Right forelimb (tissue), 1 donor: ENCODE measurements at places on chromosomes 2 and 18.
A peak's percentile ranks its signal among the peaks of the same experiment; 100 is the strongest.

- peak; percentile 67 for DNase-seq
These were observed 125.5 kb upstream of the REV1 start for GRCh38 chr2:99615247-99615771.

DNA sequence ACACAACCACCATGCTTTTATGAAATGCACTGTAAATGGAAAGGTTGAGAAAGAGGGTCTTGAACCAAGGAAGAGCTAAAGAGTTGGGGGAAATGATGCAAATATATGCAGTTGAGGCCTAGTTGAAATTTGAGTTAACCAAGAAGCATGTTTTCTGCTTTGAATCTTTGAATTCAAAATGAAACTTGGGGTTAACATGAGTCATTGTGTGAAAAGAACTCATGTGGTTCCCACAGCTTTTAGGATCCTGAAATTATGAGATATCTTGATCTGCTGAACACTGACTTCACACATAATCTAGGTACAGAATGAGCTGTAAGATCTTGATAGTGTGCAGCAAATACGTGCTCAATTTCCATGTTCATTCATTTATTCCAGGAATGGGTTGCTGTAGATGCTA is 422.9 kb upstream of the TRIB2 start:
- DNase-seq: no peak

DNA sequence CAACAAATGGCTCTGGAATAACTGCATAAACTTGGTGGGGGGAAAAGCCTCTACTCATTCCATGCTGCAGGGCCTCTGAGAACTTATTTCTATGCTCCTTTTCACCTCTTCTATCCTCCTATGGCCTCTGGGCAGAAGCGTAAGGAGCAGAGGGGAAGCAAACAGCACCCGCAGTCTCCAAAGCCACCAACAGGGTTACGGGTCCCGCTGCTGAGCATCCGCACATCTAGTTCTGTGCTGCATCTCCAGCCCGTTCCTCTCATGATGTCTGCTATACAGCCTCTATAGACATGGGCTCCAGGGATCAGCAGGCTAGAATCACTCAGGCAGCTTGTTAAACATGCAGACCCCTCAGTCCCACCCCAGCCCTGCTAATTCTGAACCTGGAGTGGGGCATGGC is 25.9 kb downstream of the PSTPIP2 start:
- no peak for DNase-seq

DNA sequence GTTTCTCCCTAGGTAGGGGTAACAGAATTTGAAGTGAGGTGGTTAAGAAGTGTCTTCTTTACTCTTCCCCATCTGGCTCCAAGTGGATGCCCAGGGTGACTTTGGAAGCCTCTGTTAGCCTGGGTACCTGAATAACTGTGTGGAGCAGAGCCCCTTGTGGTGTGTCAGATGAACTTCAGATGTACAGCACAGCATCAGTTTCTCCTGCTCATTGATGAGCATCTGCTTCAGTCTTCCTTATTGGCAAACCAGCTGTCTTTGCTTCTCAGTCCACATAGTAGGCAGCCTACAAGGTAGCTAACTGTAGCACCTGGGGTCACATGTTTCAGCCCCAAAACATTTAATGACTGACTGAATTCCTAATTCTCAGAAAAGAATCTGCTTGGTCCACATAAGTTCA is 56.2 kb upstream of the ATP8B1 start:
- DNase-seq: no peak

DNA sequence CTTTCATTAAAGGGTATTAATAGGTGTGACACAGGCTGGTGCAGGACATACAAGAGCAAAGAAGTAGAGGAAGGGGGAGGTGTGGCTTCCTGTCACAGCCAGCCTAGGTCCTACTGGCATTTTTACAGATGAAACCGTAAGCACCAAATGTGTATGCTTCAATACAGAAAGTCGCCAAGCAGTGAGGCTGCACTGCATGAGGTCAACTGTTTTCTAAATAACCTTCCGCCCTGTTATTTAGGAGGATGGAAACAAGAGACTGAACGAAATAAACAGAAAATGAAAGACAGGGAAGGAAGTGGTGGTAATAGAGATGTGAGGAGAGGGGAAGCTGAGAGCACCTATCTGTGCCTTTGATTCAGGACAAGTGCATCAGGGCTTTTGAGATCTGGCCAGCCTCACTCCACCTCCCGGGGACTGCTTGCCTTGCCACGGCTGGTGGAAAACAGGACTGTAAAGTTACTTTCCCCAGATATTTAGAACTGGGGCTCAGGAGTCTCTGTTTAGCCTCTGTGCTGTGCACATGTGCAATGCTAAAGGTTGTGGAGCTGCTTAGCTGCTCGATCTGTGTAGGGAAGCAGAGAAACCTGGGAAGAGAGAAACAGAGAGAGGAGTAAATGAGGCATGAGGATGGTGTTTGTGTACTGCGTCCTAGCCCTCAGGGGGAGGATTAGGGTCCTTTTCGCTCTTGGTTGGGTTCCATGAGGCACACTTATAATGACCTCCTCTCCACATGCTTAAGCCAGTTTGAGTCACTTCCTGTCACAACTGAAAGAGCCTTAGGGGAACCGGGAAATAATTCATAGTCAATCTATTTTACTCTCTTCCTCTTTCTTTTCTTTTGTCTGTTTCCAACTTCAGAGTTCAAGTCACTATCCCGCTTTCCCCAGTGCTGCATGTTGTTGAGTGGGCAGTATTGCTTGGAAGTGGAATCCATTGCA is 62.3 kb upstream of the BOD1L2 start:
- DNase-seq: no peak

DNA sequence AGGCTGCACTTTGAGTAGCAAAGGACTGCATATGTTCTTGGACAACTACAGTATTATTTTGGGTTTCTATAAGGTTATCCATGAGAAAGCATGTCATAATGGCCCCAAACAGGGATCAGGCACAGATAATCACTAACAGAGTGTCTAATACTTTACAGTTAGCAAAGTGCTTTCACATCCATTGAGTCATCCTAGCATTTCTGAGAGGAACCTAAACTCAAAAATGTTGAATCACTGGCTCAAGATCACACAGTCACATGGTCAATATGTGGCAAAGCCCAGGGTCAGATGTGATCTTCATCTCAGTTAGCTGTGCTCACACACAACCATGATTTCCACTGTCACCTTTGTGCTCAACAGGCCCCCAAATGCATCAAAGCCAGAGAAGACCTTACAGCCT is 156.1 kb upstream of the VRK2 start:
- DNase-seq: no peak

DNA sequence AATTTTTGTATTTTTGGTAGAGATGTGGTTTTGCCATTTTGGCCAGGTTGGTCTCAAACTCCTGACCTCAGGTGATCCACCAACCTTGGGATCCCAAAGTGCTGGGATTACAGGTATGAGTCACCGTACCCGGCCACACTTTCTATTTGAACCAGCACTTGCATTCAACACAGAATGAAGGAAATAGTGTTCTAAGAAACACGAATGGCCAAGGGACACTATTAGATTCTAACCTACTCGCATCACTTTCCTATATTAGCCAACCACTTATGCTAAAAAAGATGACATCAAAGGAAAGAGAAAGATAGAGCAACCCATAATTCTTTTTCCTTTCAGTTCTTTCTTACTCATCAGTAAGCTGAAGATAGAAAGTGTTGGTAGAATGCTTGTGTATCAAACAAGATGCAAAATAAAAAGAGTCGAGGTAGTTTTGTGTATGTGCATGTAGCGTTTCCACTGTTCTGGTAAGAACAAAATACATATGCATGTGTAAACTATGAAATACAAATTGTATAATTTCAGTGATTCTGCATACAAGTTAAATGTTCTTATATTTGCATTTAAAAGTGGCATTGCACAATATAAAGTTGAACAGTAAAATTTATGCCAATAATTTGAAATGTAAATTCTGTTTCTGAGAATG is 247.6 kb downstream of the CDCA7 start:
- no peak for DNase-seq

DNA sequence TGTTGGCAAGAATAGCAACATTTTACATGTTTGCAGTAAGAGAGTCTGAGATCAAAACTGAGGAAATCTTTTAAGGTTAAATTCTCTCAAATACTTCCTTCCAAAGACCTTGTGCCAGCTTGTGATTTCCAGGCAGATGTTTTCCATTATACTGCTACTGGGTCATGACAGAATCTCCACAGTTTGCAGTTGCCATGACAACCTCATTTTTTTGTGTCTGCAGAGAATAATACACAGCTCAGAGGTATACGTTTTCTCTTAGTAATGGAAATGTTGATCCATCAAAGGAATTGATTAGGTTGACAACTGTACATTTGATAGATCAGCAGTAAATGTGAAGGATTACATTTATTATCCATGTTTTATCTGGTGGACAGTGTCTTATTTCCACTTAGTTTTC is 29.1 kb upstream of the CSRNP3 start:
- no peak for DNase-seq

DNA sequence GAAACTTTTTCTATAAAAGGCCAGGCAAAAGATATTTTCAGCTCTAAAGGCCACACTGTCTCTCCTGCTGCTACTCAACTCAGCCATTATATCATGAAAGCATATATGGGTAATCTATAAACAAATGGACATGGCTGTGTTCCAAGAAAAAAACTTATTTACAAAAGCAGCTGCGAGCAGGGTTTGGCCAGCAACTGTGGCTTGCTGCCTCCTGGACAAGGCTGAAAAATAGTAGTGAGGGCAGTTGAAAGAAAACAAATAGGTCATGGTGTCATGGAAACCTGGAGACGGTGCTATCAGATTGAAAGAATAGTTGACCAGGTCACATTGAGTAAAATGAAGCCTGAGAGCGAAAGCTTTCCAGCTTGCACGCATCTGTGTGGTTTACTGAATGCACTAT is 89.2 kb upstream of the LRATD1 start:
- no peak for DNase-seq

DNA sequence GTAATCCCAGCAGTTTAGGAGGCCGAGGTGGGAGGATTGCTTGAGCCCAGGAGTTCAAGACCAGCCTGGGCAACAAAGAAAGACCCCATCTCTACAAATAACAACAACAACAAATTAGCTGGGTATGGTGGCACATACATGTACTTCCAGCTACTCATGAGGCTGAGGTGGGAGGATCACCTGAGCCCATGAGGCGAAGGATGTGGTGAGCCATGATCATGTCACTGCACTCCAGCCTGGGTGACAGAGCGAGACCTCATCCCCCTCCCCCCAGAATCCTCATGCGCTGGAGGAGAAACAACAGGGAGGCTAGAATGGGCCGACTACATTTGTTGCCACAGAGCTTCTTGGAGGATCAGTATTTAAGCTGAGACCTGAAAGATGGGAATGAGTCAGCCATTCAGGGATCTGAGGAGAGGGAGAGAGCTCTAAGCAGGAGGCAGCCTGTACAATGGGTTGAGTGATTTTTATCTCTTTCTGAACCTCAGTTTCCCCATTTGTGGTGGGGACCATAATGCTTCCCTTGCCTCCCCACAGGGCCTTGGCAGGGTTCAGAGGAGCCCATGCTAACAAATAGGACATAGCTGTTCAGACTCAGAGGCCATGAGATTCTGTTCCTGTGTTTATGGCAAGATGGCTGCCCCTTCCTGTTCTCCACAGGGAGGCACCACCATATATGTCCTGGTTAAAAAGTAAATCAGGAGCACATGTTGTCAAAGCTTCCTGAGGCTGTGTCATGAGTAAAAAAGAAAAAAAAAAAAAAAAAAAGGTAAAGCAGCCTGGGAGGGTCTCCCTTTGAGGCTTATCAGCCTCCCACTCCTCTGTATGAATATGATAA is 131.4 kb upstream of the HAAO start:
- peak; percentile 41 for DNase-seq

DNA sequence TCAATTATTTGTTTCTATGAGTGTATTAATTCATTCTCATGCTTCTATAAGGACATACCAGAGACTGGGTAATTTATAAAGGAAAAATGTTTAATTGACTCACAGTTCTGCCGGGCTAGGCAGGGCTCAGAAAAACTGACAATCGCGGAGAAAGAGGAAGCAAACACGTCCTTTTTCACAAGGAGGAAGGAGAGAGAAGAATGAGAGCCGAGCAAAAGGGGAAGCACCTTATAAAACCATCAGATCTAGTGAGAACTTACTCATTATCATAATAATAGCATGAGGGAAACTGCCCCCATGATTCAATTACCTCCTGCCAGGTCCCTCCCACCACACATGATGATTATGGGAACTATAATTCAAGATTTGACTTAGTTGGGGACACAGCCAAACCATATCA is 294.0 kb downstream of the DSC3 start:
- DNase-seq: no peak

GRCh38 chr2:64672708-64673107 is 19.0 kb upstream of the SERTAD2 start:
- DNase-seq: no peak

GRCh38 chr2:235939471-235939870 is 228.7 kb downstream of the GBX2 start:
- no peak for DNase-seq

- no peak for DNase-seq
These were observed 429.2 kb downstream of the TNS1 start for GRCh38 chr2:217573571-217573970.

GRCh38 chr2:190207930-190208329 is 111.7 kb downstream of the HIBCH start:
- DNase-seq: no peak

DNA sequence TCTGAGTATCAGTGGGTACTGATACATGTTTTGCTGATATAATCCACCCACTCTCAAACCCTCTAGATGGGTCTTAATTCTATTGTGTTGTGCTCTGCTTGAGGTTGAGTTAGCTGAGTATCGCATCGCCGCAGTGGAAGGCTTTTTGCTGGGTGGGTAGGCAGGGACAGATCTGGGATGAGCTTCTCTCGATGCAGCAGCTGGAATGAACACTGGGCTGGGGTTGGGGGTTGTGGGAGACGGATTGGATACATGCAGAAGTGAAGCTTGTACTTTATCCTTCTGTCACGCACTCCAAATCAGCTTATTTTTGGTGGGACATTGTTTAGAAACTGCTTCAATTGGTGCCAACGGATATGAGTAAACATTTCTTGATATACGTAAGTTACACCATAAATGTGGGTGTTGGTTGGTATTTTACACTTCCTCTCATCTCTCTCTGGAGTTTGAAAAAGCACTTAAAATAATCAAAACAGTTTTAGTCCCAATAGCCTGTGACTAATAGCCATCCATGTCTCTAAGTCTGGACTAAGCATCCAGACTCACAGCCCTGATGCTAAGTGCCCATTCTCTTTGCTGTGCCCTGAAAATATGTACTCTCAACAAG is 107.1 kb downstream of the POLE4 start:
- DNase-seq: no peak

DNA sequence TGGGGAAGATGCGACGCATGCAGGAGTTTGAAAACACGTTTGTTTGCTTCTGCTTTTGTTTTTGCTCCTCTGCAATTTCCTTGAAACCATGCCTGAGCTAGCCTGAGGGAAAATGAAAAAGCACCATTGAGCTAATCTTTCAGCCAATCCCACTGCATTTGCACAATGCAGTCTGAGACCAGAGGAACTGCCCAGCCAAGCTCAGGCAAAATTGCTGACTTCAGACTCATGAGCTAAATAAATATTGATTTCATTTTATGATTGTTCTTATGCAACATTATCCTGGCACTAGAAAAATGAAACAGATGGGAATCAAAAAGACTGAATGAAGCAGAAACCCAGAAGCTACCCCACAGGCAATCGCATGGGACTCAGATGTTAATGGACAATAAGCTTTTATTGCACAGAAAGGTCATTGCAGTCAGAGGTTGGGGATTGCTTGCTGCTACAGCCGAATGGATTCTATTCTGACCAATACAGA is 37.0 kb downstream of the TPRKB start:
- DNase-seq: no peak

- no peak for DNase-seq
These were observed 28.0 kb upstream of the KCMF1 start for GRCh38 chr2:84942964-84943421.

- DNase-seq: peak; percentile 48
These were observed 249.4 kb upstream of the KLHL29 start for GRCh38 chr2:23135481-23136100.
